ENCODE measurements at places on chromosomes 7 and 10.

DNA sequence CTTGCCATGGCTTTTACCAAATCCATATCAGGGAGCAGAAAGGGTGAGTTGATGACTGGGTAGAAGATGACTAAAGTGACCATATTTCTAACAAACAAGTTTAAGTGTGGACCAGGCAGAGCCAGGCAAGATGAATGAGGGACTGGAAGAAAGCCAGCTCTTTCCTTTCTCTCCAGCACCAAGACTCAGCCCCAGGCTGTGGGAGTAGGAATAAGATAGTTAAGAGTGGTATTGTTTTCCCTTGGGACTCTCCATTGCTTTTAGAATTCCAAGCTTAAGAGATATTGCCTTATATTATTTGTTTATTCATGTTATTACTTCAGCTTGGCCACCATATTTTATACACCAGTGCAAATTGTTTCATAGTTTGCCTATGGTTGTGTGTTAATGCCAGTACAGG lies 28.8 kb upstream of the TSPAN33 start:
- no peak for DNase-seq

- DNase-seq, result no peak
Observed at GRCh38 chr7:44210107-44210506, 9.3 kb downstream of the YKT6 start.

DNA sequence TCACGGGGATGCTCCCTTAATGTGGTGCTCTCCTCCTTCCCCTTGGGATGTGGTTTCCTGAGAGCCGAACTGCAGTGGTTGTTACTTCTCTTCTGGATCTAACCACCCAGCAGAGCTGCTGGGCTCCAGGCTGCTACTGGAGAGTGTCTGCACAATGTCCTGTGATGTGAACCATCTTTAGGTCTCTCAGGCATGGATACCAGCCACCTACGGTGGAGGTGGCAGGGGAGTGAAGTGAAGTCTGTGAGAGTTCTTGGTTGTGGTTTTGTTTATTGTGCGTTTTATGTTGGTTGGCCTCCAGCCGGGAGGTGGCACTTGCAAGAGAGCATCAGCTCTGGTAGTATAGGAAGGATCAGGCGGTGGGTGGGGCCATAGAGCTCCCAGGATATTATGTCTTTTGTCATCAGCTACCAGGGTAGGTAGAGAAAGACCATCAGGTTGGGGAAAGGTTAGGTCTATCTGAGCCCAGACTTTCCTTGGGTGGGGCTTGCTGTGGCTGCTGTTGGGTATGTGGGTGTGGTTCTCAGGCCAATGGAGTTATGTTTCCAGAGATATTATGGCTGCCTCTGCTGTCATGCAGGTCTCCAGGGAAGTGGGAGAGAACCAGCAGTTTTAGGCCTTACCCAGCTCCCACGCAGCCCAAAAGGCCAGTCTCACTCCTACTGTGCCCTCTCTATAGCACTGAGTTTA lies 87.9 kb downstream of the KIF20B start:
- DNase-seq, result no peak

DNA sequence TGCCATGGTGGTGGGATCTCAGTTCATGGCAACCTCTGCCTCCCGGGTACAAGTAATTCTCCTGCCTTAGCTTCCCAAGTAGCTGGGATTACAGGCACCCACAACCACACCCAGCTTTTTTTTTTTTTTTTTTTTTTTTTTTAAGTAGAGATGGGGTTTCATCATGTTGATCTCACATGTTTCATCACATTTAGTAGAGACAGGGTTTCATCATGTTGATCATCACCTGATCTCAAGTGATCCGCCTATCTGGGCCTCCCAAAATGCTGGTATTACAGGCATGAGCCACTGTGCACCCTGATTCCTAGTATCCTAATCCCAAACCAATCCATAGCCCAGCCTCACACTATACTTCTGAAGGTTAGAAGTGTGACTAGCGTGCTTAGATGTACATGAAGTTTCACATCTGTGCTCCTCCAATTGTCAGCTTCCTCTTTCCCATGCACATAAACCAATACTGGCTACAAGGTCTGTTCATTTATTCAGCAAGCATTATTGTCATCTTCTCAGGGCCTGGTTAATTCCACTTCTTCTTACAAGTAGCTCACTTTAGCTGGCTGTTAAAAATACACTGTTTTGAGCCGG lies 6.8 kb upstream of the NAT16 start:
- no peak for DNase-seq

DNA sequence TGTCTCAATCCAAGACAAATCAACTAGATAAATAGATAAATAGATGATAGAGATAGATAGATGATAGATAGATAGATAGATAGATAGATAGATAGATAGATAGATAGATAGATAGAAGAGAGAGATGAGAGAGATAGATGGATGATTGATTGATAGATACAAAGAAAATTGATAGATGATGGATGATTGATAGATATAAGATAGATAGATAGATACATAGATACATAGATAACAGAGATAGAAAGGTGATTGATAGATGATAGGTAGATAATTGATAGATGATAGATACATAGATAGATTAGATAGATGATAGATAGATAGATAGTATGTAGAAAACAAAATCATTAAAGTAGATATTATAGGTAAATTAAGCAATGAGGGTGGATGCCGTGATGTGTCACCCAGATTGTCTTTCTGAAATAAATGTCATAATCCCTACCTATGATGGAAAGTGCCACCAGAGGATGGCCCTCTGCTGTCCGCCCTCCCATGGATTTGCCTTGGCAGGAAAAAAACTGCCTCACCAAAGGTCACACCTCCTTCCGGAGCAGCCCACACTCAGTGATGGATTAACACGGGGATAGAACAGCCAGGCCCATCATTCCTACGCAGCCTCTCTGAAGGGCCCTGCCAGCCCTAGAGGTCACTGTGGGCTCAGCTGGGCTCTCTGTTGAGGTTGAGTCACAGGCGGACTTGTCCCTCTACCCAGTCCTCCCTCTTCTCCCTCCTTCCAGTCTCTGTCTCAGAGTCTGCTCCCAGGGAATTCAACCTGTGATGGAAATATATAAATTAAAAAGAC lies 50.8 kb downstream of the KCNH2 start:
- DNase-seq, result no peak

DNA sequence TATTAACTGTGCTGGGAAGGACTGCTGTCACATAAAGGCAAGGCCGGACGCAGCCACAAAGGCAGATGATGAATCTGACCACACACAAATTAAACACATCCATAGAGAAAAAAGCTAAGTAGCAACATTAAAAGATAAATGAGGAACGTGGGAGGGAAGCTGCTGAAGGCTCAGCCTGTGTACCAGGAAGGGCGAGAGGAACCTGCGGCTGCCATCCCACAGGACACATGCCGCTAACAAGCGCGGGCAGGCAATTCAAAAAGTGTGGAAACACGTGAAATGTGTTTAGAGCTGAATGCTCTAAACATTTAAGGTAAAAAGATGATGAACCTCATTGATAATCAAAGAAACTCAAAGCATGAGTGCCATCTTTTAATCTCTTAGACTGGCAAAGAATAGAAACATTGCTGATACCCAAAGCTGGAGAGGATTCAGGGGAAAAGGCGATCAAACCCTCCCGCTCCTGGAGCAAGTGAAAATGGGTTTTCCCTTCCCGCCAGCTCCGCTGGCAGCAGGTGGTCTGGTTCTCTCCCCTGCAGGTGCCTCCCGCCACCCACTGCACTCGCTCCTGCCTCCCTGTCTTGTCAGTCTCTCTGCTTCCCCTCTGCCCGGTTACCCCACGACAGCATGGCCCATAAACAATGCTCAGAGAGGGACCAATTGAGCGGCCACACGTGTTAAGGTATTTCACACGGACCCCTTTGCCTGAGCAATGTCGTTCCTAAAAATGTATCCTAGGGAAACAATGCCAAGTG lies 4.2 kb downstream of the STK32C start:
- DNase-seq, result no peak

DNA sequence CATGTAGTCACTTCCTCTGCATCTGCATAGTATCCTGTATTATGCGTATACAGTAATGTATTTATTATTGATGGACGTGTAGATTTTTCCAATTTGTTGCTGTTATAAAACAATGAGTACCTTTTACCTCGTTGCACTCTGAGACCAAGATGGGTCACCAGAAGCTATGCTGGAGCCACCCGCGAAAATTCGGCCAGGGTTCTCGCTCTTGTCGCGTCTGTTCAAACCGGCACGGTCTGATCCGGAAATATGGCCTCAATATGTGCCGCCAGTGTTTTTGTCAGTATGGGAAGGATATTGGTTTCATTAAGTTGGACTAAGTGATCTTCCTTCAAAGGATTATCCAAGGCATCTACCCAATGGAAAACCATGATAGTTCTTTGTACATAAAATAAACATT lies 1.0 kb downstream of the PSMC2 start:
- DNase-seq, result no peak

DNA sequence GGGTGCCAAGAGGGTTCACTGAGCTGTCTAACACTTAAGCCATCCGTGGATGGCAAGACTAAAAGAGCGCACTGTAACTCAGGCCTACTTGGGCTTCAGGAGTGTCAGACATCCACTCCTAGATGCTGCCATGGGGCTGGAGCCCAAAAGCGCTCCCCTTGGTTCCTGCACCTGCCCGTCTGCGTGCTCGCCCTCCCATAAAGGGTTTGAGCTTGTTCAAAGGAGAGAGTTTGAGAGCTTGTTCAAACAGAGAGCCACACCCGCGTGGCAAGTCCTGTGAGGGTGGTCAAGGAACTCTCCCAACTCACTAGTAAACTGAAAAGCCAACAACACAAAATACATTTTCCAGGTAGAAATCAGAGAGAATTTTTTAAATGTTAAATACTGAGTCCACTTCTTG lies 256.7 kb downstream of the SEMA3A start:
- no peak for DNase-seq

GRCh38 chr7:32658034-32658433 lies 162.7 kb downstream of the AVL9 start:
- no peak for DNase-seq

DNA sequence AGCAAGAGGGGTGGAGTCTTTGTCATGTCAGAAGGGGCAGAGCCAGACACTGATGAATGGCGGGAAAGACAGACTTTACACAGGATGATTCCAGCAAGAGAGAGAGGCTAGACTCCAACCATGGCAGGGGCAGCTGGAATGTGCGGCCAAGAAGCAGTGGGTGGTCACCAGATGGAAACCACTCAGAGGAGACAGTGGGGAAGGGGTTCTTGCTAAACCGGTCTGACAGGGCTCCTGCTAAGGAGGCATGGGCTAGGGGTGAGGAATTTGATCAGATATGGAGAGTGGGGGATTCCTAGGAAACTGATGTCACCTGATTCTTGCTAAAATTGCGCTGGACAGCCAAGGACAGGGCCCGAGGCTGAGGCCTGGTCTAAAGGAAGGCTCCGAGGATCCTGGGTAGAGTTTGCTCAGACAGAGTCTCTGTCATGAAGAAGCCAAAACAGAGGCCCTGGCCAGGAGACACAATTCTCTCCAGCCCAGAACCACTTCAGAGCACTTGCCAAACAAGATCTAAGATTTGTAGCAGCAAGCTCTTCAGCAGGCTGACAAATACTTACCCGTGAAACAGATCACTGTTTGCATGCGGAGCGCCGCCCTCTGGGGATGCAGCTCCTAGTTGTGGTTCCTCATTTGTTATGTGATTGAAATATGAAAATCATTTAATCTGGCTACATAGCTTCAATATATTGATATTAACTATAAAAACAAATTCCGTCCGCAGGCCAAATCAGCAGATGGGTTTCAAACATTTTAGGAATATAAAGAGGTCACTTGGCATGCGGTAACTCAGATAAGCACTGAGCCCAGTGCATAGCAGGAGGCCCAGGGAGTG lies 377.0 kb downstream of the TCERG1L start:
- DNase-seq, result no peak

- DNase-seq, result no peak
Observed at GRCh38 chr7:158008267-158008666, 579.4 kb downstream of the PTPRN2 start.

- no peak for DNase-seq
Observed at GRCh38 chr10:71084818-71085126, 127.6 kb upstream of the UNC5B start.

DNA sequence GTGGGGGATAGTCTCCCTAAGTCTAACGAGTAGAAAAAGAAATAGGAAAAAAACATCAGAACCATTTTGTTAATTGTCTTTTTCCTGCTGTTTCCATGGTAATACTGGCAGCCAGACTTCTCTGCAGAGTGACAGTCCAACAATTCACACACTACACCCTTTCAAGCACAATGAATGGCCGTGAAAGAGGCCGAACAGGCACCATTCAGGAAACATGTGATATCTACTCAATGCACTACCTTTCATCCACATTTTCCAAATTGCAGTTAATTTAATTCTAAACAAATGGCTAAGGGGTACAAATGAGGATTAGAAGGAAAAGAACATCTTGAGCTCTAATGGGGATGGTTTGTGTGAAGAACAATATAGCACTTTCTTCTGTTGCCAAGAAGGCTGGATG lies 358.5 kb upstream of the ANKRD30A start:
- DNase-seq, result no peak

DNA sequence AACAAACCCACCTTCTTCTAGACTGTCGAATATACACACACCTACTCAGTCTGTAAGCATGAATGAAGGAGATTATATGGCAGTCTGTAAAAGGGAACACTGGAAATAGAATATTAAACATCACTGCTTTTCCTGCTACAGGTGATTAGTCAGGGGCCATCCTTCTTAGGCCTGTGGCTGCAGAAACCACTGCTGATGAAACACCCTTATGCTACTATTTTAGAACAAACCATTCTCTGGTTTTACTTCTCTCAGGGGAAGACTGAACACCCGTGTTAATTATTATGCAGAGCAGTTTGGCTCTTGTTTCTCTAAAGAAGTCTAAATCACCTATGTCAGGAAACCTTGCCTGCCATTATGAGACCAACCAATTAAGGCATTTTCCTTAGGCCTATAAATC lies 351.1 kb upstream of the KLF6 start:
- DNase-seq, result no peak

DNA sequence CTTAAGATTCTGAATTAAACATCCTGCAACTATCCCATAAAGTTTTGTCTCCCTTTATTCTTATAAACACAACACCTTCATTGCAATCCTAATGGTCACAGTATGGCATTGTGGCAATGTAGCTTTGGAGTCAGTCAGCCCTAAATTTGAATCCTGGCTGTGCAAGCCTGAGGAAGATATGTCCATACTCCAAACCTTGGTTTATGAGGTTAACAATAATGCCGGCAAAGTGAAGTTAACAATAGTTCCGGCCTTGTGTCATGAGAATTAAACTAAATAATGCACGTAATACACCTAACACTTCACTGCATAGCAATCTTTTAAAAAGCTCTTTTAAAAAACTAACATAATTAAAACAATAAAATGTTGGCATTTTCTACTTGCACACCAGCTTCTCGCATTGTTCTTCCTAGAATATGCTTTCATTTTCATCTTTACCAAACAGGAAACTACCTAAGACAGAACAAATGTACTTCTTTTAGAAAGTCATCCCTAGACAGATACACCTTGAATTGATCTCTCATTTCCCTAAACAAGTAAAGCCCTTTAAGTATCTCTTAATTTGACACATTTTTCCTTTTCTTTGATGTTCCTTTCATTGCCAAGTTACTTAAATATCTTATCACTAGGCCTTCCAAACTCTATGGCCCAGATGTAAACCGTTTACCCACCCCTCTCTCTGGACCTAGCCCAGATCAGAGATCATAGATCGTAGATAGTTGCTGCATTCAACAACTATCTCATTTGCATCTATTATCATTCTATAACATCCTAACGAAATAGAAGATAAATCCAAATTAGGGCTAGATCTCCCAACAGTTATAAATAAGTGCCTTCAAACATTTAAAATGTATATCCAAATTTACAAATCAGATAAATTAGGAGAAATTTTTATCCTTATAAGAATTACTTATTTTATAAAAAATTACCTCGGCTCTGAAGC lies 66.7 kb downstream of the CREB3L2 start:
- DNase-seq, result no peak

- DNase-seq, result peak; percentile 21
Observed at GRCh38 chr7:100247152-100247757, 27.5 kb downstream of the PVRIG start.

- DNase-seq, result no peak
Observed at GRCh38 chr10:88237896-88238614, 345.1 kb downstream of the RNLS start.

Data from fibroblast of skin of left biceps (primary cell).